Stimulated activated naive CD8-positive, alpha-beta T cell treated with anti-CD3 and anti-CD28 coated beads, Interleukin-15, Interleukin-2, amounts not matched to agents 100 U/mL and 50 U/mL, for 24 hours (primary cell): ENCODE measurements at places on chromosomes 12 and 14.

DNA sequence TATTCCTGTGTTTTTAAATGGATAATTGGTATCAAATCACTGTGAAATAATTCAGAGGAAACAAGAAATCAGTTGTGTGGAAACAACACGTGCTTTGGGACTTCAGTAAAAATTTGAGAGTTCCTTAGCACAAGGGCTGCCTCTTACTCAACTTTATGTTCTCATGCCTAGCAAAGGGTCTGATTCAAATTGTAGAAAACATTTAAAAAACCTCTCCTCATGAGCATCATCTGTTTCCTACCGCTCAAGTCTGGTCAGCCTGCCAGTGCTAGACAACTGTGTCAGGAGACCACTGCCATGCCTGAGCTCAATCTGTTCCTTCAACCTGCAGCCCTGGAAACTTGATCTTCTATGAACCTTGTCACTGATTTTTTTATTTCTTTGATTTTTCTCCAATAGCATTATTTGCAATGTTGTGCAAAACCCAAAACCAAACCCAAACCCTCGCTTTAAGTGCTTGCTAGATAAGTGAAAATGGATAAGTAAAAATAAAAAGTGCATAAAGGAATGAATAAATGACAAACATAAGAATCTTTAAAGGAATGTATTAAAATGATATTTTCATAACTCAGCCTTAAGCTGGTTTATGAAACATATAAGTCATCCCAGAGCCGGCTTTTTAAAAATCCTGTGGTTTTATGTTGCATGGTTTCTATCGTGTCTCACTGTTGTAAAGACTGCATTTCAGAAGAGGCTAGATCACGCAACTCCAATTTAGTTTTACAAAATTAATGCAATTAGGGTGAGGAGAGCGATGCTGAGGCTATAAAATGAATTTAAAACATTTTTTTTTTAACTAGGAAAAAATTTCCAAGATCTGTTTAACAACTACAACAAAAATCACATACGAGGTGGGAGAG lies 361.2 kb upstream of the PDE3A start:
- no peak for DNase-seq

- no peak for DNase-seq
Measured at GRCh38 chr14:58341152-58341748, 42.9 kb downstream of the ARID4A start.

DNA sequence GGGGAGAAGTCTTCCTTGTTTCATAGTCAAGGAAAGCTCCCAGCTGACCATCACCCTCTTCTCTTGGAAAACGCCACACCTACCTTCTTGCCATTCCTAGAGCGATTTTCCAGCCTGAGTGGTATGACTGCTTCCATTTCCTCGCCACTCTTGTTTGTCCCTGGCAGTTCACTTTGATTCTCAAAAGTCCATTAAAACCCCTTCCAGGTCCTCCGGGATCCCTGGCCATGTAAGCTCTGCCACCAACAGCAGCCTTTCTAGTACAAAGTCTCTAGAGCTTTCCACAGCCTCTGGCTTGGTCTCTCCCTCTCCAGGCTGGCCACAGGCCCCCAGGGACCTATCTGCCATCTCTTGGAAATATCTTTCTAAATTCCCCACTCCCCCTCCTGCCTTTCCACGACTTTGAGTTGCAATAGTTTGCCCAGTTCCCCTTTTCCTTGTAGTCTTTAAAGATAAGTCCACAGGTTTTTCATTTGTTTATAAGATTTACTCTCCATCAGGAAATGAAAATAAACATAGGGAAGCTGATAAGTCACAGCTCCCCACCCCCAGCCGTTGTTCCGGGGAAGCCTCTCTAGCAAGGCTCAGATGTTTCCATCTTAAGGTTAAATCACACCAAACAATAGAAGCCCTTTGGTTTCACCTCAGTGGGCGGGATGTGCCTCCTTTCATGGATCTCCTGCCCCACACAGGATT lies 42.9 kb upstream of the SINHCAF start:
- no peak for DNase-seq

- no peak for DNase-seq
Measured at GRCh38 chr14:32020882-32021281, 56.2 kb upstream of the ARHGAP5 start.

DNA sequence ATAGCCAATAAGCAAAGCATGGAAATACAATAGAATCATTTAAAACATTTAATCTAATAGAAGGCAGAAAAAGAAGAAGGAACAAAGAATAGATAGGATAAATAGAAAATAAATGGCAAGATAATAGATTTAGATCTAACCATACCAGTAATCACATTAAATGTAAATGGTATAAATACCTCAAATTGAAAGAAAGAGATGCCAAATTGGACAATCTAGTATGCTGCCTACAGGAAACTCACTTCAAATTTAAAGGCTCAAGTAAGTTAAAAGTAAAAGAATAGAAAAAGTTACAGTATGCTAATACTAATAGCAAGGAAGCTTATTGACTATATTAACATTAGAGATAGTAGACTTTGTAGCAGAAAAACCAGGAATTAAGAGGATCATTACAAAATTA lies 40.1 kb downstream of the RAN start:
- DNase-seq: no peak

DNA sequence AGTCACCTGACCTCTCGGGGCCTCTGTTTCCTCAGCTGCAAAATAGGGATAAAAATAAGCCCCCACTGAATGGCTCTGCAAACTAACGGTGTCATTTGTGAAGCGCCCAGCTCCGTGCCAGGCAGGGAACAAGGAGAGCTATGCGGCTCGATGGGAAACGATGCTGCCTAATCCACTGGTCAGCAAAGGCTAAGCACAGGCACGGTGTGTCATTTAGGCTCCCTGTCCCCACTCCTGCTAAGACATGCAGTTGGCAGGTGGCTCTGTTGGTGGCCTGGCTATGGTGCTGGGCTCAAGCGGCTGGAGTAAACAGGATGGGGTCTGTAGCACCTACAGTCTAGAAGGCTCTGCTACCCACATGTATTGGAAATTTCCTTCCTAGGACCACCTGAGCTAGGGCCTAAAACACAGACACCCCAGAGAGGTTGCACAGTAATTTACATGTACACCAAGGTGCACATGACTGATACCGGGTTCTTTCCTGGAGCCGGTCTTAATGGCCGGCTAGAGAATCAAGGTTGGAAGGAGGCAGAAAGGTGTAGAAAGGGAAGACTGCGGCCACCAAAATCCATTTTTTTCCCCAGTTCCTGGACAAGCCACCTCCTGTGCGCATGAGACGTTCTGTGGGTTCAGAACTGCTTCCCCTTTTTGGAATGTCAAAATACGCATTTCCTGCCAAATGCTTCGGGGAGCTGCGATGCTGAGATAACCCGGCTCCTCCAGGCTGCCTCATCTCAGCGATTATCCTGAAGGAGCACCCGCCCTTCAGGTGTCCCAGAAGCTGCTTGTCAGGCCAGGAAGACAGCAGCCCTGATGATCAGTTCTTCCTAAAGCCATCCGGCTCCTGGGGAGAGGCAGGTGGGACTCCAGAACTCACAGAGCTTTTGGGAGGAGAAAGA lies 1.0 kb downstream of the CACNA2D4 start:
- no peak for DNase-seq

DNA sequence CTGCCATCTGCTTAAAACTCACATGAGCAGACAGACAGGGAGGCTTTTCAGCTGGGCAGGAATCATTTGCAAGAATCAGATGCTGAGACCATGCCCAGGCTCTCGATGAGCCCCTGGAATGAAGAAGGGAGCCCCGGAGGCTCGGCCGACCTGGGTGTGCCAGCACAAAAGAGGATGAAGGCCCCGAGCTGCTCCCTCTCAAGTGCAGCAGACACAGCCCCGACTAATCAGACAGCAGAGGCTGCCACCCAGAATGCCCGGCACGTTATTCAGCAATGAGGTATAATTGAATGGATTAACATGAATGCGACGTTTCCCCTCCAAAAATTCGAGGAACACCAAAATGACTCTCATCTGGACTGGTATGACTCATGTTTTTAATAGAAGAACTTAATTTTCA lies 58.9 kb downstream of the BCL11B start:
- no peak for DNase-seq

DNA sequence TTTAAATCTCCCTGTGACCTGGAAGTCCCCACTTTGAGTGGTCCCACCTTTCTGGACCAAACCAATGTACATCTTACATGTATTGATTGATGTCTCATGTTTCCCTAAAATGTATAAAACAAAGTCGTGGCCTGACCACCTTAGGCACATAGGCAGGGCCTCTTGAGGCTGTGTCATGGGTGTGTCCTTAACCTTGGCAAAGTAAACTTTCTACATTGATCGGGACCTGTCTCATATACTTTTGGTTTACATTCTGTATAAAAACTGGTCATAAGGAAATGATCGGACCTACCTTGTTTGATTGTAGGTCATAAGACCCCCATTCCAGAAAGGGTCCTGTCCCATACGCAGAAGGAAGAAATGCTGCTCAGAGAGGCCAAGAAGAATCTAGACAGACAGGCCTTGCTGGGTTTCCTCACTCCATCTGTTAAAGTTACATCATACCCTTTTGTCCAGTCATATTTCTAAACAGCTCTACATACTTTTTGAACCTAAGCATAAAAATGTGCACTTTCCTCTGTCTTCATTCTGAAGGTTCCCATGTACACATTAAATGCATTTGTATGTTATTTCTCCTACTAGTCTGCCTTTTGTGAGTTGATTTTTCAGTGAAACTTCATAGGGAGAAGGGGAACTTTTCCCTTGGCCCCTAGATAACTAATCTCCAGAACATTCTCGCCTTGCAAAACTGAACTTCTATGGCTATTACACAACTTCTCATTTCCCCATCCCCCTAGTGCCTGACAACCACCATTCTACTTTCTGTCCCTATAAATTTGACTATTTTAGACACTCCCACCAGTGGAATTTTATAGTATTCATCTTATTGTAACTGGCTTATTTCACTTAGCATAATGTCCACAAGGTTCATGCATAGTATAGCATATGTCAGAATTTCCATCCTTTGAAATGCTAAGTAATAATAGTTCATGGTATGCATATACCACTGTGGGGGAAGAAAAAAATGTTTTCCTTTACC lies 30.2 kb upstream of the CPM start:
- DNase-seq: no peak

DNA sequence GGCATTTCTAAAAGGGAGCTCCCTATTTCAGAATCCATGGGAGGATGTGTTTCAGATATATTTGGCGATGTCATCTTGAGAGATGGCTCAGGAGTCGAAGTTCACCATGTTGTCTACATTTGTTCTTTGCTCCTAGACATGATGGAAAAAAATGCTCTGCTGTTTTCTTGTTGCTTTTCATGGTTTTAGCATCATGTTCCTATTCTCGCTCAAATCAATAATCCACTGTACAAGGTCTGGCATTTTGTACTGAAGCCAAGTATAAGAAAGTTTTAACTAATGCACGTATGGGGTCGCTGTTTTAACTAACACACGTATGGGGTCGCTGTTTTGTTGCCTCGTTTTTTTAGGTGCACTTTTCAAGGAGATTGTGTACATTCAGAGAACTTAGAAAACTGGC lies 60.9 kb downstream of the PLXNC1 start:
- no peak for DNase-seq
